ENCODE measurements at places on chromosomes 3 and 15.

DNA sequence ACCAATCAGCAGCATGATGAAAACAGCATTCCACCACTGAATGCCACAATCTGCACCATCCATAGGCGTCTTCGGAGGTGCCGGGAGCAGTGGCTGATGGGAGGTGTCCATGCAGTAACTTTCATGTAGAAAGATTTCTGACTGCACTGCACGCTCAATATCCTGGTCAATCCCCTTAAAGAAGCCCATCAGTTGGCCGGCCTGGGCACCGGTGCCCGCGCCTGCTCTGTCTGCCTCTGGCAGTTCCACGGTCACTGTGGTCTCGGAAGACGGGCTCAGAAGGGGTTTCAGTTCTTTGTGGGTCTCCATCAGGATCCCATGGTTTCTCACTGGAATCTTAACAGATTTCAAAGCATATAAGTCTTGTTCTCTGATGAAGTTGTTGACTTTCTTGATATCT, 3.9 kb downstream of the LYSMD4 start:
- no peak for DNase-seq

GRCh38 chr3:138136201-138136600, 4.0 kb upstream of the A4GNT start:
- no peak for DNase-seq

- DNase-seq: no peak
Observed at GRCh38 chr15:81947548-81947947, 98.3 kb downstream of the MEX3B start.

- no peak for DNase-seq
Observed at GRCh38 chr3:194824701-194825111, 139.0 kb downstream of the FAM43A start.

DNA sequence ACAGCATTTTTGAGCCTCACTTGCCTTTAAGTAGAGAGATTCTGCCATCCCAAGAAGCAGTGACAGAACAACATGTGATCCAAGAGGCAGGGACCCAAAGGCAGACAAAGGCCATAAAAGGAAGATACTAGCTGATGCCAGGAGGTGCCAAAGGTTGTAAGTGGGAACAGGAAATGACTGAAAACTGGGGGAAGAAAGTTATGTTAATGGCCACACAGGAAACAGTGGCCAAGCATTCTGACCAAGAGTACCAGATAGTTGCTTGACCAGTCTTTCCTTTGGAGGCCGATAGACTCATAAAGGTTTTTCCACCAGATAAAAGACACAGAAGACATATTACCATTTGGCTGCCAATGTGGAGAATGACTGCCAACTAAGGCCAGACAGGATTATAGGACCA, 274.5 kb upstream of the PEX5L start:
- DNase-seq: no peak

DNA sequence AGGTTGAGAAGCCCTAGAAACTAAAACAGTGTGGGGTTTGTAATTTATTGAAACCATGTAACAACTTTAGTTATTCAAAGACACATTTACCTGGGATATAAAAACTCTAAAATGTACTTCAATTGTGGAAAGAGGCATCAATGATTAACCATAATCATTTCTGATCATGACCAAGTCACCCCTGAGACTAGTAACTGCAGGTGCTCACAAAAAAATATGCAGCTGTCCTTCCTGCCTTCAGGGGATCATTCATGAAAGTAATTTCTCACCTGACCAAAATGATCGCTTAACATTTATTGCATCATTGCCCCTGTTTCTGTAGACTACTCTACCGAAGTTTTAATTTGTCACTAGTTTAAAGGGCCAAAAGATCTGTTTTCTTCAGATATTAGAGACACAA, 9.0 kb downstream of the ACP3 start:
- no peak for DNase-seq

DNA sequence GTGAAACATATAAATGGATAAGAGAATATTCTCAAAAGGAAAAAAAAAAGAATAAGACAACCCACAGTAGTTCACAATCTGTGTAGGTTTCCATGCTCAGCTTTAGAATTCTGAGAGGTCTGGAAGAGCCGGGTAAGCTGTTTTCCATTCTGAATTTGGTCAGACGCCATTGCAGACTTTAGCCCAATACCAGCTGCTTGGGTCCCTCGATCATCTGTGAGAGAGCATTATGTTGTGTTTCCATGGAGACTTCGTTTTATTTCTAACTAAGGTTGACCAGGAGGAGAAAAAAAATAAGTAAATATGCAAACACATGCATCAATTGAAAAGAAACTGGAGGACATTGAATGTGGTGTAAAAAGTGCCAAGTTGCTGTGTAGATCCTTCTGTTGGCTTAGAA, 25.5 kb downstream of the KCNAB1 start:
- DNase-seq: no peak

GRCh38 chr3:124032311-124032880, 40.5 kb upstream of the ROPN1 start:
- DNase-seq: no peak

GRCh38 chr15:89041507-89041906, 46.7 kb upstream of the ABHD2 start:
- DNase-seq: no peak

DNA sequence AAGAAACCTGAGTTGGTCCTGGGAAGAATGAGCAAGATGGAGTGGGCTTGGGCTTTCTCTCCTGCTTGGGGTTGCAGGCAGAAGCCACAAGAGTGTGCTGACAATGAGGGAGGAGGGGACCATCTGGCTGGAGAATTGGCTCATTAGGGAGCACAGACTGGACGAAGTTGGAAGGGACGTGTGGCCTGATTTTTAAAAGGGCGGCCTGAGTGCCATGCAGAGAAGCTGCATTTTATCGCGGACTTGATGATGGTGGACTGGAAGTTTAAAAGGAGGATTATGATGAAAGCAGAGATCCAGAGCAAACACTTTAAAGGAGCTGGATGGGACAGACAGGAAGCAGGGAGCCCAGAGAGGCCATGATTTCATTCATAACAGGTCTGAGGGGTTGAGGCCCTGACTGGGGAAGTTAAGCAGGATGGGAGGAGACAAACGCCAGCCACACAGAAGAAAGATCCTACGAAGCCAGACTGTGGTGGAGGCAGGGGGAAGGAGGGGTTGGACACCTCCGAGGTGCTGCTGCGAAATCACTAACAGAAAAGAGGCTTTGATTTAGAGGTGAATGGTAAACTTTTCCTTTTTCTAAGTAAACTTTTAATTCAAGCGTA, 23.6 kb downstream of the TLNRD1 start:
- DNase-seq: no peak

GRCh38 chr3:172903642-172904320, 153.3 kb downstream of the ECT2 start:
- DNase-seq: no peak

DNA sequence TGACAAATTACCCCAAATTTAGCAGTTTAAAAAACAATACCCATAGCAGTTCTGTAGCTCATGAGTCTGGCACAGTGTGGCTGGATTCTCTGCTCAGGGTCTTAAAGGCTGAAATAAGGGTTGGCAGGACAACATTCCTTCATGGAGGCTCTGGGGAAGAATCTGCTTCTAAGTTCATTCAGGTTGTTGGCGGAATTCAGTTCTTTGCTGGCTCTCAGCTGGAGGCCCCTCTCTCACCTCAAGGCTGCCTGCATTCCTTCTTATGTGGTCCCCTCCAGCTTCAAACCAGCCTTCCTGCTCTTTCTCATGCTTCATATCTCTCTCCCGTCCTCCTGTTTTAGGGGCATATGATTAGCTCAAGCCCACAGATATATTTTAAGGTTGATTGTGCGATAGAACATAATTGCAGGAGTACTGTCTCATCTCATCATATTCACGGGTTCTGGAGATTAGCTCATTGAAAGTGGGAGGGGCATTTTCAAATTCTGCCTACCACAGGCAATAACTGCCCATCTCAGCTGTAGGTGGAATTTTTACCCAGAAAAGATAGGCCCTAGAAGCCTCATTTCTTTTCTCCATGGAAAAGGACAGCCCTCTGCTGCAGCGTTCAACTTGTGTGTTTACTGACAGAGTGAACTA, 5.6 kb upstream of the ZBTB47 start:
- no peak for DNase-seq

DNA sequence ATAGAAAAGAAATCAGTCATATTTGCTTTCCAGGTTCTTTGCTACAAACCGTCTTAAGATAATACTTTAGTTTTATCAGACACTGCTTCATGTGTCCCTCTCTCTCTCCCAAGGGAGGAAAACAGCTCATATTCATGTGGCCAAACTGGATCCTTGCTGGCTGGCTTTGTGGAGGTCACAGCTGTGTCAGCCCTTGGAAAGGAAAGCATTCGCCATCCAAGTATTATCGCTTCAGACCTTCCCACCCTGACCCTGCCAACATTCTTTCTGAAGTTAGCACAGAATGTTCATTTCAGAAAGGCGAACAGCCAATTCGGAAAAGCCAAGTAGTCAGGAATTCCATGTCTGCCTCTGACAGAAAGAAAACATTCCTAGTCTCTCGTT, 213.6 kb downstream of the FEZF2 start:
- DNase-seq: no peak

- DNase-seq: no peak
Observed at GRCh38 chr3:143298380-143298779, 178.8 kb downstream of the CHST2 start.

DNA sequence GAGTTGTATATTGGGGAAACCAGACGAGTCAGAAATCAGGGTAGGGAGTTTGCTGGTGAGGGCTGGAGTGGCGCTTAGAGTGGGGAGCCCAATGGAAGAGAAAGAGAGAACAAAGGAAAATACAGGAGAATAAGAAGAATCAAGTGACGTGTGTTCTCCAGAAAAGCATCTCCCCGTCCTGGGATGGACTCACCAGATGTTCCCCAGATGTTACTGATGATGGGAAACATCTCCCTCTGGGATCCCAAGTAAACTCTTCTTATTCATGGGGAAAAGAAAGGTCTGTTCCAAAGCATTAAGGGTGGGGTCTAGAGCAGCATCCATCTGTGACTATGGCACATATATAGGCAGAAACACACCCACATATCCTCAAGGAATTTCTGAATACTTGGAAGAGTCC, 3.0 kb upstream of the CSRNP1 start:
- no peak for DNase-seq

- DNase-seq: no peak
Observed at GRCh38 chr15:57819646-57820045, 113.1 kb downstream of the POLR2M start.

- no peak for DNase-seq
Observed at GRCh38 chr15:101320501-101321052, 25.5 kb upstream of the SNRPA1 start.

- no peak for DNase-seq
Observed at GRCh38 chr3:9864200-9864927, 15.7 kb downstream of the CIDEC start.

DNA sequence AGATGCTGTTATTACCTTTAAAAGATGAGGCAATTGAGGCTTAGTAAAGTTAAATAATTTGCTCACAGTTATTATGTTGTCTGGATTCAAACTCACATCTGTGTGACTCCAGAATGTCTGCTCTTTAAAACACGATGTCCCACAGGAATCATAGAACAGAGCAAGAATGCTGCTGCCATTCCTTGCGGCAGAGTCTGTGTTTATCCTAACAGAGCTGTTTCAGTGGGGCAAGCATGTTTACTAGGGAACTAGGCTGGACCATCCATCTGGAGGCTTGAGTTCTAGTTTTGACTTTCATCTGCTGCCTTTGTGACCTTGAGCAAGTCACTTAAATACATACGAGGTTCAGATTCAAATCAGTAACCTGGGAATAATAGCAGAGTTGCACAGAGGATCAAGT, 72.1 kb downstream of the BBX start:
- no peak for DNase-seq

GRCh38 chr3:19888428-19889152, 45.4 kb downstream of the EFHB start:
- DNase-seq: no peak

DNA sequence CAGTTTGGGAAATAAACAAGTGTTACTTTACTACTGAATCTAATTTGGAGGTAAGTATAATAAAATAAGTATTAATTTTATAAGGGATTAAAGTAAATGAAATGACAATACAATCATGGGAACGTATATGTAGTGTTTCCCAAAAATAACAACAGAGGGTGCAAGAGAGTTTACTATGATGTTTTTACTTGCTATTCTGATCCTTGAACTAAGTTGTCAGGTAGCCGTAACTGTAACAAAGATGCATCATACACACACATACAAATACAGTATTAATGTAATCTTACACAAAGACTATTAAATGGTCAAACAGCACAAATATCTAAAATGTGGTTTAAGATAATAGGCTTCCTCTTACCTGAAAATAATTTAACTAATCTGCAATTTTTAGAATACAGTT, 311.4 kb downstream of the TBC1D5 start:
- DNase-seq: no peak

- no peak for DNase-seq
Observed at GRCh38 chr15:93210995-93211394, 122.0 kb upstream of the RGMA start.

DNA sequence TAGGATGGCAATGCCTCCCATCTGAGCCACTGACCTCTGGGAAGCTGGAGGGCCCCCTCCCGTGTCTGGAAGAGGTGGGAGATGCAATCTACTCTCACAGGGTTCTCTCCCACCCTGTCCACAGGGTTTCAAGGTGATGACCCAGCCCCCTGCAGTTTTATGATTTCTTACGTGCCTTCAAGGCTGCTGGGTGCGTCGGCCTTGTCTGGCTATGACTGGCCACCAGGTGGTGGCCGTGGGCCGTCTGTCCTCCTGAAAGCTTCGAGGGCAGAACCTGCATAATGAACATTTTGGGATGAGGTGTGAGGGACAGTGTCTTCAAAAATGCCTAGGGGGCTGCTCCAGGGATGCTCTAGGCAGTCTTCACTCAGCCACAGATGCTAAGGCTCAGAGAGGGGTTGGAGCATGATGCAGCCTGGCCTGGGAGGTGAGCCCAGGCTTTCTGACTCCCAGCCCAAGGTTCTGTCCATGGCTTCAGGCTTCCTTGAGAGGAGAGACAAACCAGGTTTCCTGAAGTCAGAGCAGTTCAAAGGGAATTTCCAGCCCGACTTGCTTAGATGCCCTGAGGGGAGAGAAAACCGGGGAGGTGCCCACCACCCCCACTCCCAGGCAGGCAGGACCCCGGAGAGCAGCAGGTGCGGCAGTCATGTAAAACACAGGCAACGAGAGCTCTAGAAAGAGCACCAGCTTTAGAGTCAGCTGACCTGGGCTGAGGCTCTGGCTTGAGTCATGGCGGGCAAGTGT, 18.7 kb downstream of the ISG20 start:
- DNase-seq: no peak

- no peak for DNase-seq
Observed at GRCh38 chr3:2921903-2922302, 188.3 kb downstream of the IL5RA start.

DNA sequence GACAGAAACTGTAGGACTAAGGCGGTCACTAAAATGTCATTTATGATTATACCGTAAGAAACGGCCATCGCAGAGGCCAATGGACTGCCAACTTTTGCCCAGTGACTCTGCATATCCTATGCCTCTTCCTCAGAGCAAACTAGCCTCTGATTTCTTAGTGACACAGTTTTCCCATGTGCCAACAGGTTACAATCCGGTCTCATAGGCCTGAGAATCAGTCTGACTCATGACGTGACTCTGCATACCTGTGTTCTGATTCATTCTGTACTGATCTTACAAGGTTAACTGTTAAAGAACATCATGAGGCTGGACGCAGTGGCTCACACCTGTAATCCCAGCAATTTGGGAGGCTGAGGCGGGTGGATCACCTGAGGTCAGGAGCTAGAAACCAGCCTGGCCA, 17.8 kb downstream of the RUBCN start:
- DNase-seq: no peak

All from NK-92 treated with Interleukin-12 subunit alpha and Interleukin-12 subunit beta, amount 100 ng/mL, for 24 hours (cell line).